Naive thymus-derived CD8-positive, alpha-beta T cell (primary cell): ENCODE measurements at places on chromosomes 16 and 17.

- no peak for DNase-seq
Measured at GRCh38 chr17:48055531-48056245, 7.5 kb downstream of the NFE2L1 start.

DNA sequence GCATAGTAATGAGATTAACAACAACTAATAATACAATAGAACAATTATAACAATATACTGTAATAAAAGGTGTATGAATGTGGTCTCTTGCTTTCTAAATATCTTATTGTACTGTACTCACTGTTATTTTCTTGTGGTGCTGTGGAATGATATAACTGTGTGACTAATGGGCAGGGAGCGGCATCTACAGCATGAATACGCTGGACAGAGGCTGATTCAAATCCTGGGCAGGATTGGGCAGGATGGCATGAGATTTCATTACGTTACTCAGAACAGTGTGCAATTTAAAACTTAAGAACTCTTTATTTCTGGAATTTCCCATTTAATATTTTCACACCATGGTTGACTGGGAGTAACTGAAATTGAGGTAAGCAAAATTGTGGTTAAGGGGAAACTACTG is 1239.8 kb upstream of the GOT2 start:
- DNase-seq, result no peak

GRCh38 chr16:65421596-65421995 is 299.7 kb upstream of the CDH11 start:
- no peak for DNase-seq

- no peak for DNase-seq
Measured at GRCh38 chr16:16162591-16162990, 60.7 kb downstream of the ABCC6 start.

GRCh38 chr17:66469890-66470289 is 167.5 kb downstream of the PRKCA start:
- DNase-seq, result no peak

DNA sequence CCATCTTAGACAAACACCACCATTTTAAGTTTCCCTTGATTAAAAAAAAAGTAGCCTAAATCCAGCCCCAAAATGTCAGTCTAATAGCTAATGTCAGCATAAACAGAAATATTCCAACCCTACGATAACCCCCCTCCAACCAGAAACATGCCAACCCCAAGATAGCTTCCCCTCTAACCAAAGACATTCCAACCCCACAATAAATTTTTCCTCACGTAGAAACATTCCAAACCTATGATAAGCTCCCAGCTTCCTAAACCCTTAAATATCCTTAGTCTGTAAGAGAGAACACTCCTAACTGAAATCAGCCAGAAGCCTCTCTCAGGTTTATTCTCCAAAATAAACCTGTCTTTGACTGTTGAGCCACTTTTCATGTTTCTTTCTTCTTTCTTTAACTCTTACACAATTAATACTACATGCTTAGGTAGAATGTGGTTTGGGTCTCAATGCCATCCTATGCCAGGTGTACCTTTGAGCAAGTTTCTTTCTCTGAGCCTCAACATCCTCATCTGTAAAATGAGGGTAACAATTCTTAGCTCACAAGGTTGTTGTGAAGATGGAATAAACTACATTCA is 10.5 kb upstream of the KRT38 start:
- no peak for DNase-seq

DNA sequence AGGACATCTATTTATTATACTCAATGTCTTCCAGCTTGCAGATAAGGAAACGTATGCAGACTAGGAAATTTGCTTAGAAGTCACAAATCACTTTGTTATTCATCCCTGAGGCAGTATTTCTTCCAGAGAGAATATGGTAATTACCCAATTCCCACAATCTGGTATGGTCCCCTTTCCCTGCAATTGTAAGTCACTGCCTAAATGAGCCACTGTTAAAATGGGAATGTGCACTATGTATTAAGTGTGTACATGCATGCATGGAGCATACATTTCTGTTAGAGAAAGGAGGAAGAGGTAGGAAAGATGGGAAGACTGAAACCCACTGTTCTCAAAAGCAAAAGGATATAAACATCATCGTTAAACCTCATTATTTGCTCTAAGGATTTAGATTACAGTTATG is 10.0 kb downstream of the NUFIP2 start:
- DNase-seq, result no peak

GRCh38 chr17:10114931-10115535 is 83.4 kb downstream of the GAS7 start:
- DNase-seq, result peak; percentile 62

DNA sequence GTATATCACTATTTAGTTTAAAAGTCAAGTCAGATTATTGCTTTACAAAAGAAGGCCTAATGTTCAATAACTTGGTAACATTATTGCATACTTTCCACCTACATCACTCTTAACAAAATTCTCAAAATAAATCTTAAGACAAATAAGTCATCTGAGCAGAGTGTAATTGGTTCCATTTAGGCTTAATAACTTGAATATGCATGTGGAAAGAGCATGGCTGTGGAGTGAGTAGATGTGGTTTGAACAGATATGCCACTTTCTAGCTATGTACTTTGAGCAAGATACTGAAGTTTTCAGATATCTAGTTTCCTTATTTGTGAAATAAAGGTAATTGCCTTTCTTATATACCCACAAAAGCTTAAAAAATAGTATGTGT is 6.7 kb upstream of the EVI2A start:
- no peak for DNase-seq

DNA sequence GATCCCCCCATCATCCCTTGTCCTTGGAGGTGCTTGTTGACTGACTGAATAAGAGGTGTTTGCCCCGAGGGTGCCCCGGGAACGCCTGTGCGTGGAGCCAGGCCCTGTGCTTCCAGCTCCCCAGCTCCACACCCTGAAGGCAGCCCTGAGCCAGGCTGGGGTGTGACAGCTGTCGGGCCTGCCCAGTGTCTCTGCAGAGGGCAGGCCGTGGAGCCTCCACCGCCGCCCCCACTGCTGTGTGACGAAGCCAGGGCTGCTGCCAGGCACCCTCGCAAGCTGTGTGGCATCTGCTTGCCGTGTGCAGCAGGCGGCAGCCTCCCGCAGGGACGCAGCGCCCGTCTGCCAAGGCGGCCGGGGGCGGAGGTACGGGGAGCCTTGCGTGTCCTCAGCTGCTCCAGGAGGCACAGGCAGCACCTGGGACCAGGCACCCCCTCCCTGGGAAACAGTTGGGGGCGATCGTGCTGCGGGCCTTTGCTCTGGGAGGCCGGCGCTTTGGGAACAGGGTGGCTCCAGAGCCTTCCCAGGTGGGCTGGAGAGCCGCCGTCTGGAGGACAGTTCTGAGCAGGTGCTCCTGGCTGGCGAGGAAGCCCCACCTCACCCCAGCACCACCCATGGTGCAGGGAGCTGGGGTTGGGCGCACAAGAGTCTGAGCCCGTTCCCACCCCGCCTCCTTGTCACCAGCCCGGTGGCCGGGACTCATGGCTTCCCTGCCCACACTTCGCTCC is 26.6 kb downstream of the GSE1 start:
- no peak for DNase-seq

- DNase-seq, result no peak
Measured at GRCh38 chr16:81319221-81319912, 4.6 kb downstream of the GAN start.

DNA sequence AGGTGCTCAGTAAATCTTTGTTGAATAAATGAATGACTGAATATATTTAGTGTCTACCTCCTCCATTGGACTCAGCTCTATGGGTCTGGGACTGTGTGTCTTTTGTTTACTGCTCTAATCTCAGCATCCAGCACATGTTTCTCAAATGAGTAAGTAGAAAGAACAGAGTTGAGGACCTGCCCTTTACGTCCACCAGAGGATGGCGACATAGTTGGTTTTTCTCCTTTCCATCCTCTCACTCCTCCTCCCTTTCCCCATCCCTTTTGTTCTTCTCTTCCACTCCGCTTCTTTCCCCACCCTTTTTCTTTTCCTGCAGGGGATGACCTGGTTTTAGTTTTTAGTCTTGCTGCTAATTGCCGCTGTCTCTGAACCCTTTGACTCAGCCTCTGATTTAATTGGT is 12.1 kb upstream of the CHP2 start:
- DNase-seq, result no peak

- DNase-seq, result no peak
Measured at GRCh38 chr16:1043881-1044451, 28.6 kb upstream of the SSTR5 start.

DNA sequence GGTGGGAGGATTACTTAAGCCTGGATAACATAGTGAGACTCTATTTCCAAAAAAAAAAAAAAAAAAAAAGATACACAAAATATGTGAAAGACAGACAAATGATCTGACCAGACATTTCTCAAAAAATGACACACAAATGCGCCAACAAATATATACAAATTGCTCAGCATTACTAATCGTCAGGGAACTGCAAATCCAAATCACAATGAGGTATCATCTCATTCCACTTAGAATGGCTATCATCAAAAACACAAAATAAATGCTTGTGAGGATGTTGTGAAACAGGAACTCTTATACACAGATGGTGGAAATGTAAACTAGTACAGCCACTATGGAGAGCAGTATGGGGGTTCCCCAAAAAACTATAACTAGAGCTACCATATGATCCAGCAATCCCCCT is 62.4 kb downstream of the STX8 start:
- no peak for DNase-seq

DNA sequence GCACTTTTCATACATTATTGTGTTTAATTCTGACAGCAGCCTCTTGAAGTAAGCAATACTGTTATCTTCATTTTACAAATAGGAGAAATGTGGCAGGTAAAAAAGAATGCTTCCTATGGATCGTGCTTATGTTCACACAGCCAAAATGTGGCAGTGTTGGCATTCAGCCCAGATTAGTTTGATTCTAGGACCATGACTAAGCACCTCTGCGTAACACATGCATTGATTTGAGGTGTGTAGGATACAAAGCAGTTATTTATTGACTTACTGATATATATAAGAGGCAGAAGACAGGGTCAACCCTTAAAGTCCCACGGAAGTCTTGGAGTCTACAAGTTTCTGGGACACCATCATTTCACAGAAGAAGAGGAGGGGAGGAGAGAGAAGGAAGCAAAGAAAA is 1144.4 kb upstream of the GOT2 start:
- DNase-seq, result no peak

DNA sequence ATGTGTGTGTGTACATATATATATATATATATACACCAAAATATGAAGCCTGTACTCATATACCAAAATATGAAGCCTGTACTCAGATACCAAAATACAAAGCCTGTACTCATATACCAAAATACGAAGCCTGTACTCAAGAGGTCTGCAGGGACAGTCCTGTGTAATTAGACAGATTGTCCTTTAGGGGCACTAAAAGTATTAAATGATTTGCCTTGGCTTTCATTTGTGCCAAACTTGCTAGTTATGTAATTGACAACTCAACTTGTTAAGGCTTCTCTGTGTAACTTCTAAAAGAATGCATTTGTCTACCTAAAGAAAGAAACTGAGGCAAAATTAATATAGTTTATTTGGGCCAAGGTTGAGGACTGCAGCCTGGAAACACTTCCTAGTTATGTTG is 30.8 kb upstream of the DHX40 start:
- no peak for DNase-seq

DNA sequence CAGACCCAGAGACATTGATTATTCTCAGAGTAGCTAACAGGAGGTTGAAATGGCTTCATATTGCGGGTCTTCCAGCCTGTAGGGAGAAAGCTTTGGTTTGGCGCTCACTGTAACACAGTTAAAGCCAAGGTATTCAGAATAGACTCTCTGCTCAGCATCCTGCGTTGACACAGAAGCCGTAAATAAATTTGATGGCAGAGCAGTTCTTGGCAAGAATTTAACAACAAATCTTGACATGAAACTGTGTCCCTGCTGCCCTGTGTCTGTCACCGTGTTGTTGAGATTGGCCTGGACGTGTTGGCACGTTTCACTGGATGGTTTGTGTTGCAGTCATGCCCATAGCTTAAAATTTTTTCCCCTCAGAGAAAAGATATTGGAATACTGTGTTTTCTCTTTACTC is 359.6 kb downstream of the SNX29 start:
- DNase-seq, result no peak

DNA sequence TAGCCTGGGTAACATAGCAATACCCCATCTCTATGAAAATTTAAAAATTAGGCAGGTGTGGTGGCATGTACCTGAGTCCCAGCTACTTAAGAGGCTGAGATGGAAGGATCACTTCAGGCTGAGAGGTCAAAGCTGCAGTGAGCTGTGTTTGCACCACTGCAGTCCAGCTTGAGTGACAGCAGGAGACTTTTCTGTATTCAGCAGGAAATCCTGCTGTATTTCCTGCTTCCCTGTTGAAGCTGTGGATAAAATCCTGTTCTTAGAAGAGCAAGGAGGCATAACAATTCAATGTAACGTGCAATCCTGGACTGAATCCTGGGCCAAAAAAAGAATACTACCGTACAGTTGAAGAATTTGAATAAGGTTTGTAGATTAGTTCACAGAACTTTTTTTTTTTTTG is 62.2 kb downstream of the FBXL20 start:
- DNase-seq, result no peak

GRCh38 chr17:39775031-39775430 is 37.3 kb downstream of the GRB7 start:
- DNase-seq, result no peak
